ENCODE measurements at places on chromosomes 13 and 19. TPM values are rescaled to one million over a fixed set of nuclear protein-coding genes. Genes with fewer than 3 reads are reported as not detected.

The ZFP28 gene
- polyA plus RNA-seq: 0.41 TPM

- H3K36me3 ChIP-seq: no peaks in the 10 kb centered on the region
- no peak overlapping the region for H3K4me3 ChIP-seq
- H3K27ac ChIP-seq: no peak overlapping the region
- no peaks in the 10 kb centered on the region for H3K27me3 ChIP-seq
- H3K4me1 ChIP-seq: no peaks in the 10 kb centered on the region
- no peak for DNase-seq
Observed at GRCh38 chr13:74000876-74001275, 133.3 kb downstream of the KLF12 start.

The DLL3 gene
- polyA plus RNA-seq: not detected

DNA sequence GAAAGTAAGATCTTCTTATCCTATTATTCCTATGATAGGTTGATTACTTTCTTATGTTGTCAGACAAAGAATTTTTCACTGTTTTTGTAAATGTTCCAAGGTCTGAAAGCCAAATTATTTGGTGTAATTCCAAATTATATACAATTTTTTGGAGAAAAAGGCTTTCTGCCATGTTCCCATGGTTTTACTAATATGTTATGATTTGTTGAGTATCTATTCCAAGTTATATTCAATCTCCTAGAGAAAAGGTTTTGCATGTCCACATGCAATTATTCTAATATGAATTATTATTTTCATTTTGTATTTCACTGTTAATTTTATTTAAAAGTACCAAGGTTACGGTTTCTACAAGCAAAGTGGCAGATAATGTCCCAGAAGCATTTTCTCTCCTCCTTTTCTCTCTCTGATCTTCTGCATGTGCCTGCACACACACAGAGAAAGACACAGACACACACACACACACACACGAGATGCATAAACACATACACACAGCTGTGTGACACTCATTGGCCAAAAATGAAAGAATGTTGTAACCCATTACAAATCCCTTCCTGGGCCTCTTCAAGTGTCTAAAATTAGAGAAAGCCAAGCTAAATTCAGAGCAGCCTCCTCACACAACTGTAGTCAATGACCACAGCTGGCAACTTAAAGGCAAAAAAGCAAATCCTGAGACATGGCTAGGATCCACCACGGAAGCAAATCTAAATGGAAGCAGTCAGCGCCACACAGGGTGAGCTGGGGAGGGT lies 621.0 kb downstream of the EFNB2 start:
- no peaks in the 10 kb centered on the region for H3K36me3 ChIP-seq
- H3K4me3 ChIP-seq: no peak overlapping the region
- H3K27ac ChIP-seq: no peak overlapping the region
- H3K27me3 ChIP-seq: no peaks in the 10 kb centered on the region

The TMIGD2 gene
- not detected for polyA plus RNA-seq

DNA sequence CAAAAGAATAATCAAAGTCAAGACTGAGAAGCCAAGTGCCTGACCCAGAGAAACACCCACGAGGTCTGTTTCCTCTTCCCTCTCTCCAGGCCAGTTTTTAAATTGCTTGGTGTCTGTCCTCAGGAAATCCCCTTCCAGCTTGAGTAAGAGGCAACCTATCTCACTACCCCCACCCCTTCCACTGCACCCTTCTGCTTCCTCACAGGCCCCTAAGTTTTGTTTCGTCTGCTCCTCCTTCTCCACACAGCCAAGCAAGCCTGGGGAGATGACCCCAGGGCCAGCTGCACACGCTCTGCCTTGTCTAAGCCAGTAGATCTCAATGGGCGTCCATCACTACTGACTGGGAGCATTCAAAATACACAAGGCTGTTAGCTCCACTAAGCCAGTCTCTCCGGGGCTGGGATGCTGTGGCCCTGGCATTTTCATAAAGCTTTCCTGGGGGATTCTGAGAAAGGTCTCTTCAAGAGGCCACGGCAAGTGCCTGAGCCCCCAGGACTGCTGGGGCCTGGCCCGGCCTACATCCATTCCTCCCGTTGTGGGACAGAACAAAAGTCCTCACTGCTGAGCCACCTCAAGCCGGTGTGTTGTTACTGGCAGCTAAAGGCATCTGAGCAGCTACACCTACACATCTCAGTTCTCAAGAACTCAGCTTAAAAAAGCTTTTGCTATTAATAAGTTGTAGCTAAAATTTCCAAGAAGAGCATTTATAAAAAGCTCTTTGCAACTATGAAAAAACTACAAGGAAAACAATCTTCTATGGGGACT lies 14.9 kb upstream of the IL4I1 start:
- H3K27me3 ChIP-seq: no peaks in the 10 kb centered on the region
- peak; percentile 85 for DNase-seq
- peak overlapping the region; percentile 94 for H3K27ac ChIP-seq
- no peak overlapping the region for H3K4me3 ChIP-seq

The ZNF790 gene
- polyA plus RNA-seq: 2.3 TPM

DNA sequence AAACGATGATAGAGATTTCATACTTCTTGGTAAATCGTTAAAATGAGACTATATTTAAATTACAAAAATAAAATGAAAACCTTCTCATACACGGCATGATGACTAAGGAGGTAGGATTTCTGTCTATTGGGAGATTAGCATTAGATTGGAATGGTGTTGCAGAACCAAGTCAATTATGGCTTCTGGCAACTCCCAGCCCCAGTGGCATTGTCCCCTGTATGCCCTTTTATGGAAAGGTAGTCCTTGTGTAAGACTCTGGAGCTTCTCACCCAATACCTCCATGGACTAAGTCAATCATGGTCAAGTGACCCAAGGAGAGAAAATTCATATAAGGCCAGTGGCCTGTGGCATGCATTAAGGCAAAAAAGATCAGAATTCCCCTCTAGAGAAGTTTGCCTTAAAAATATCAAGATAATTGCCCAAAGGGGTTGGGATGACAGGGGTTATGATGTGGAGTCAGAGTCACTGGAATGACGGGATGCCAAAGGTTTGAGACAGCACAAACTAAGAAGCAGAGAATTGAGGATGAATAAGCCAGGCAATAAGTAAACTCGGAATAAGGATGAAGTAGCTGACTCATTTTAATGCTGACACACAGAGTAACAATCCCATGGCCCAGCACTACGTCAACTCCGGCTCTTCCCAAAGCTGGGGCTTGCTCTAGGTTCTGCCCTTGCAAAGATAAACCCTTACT lies 57.8 kb upstream of the POSTN start:
- no peaks in the 10 kb centered on the region for H3K4me1 ChIP-seq
- H3K27me3 ChIP-seq: no peaks in the 10 kb centered on the region
- no peak overlapping the region for H3K4me3 ChIP-seq
- DNase-seq: no peak

The KIR2DL4 gene
- 0.14 TPM for polyA plus RNA-seq

The C1QTNF9 gene
- polyA plus RNA-seq: not detected

- H3K4me1 ChIP-seq: peaks cover 53% of the 10 kb centered on the region
- no peaks in the 10 kb centered on the region for H3K27me3 ChIP-seq
- H3K27ac ChIP-seq: peak overlapping the region; percentile 88
- peak; percentile 64 for DNase-seq
- H3K36me3 ChIP-seq: peaks cover 20% of the 10 kb centered on the region
Observed at GRCh38 chr13:46179491-46179908, 2.5 kb downstream of the LCP1 start.

GRCh38 chr19:34172661-34173192 lies 423 bp downstream of the LSM14A start:
- peaks cover 7% of the 10 kb centered on the region for H3K36me3 ChIP-seq
- no peaks in the 10 kb centered on the region for H3K27me3 ChIP-seq
- H3K4me1 ChIP-seq: peaks cover 29% of the 10 kb centered on the region

- H3K27me3 ChIP-seq: no peaks in the 10 kb centered on the region
- peaks cover 16% of the 10 kb centered on the region for H3K4me1 ChIP-seq
- H3K27ac ChIP-seq: no peak overlapping the region
- H3K36me3 ChIP-seq: peaks cover under 1% of the 10 kb centered on the region
Observed at GRCh38 chr19:19514215-19514657, 1.1 kb downstream of the TSSK6 start.

The IGSF23 gene
- 0.46 TPM for polyA plus RNA-seq

- H3K27me3 ChIP-seq: no peaks in the 10 kb centered on the region
- peak; percentile 45 for DNase-seq
- peak overlapping the region; percentile 21 for H3K4me3 ChIP-seq
- peaks cover 51% of the 10 kb centered on the region for H3K4me1 ChIP-seq
- no peaks in the 10 kb centered on the region for H3K36me3 ChIP-seq
Observed at GRCh38 chr19:37931881-37932655, 25.1 kb downstream of the SIPA1L3 start.

DNA sequence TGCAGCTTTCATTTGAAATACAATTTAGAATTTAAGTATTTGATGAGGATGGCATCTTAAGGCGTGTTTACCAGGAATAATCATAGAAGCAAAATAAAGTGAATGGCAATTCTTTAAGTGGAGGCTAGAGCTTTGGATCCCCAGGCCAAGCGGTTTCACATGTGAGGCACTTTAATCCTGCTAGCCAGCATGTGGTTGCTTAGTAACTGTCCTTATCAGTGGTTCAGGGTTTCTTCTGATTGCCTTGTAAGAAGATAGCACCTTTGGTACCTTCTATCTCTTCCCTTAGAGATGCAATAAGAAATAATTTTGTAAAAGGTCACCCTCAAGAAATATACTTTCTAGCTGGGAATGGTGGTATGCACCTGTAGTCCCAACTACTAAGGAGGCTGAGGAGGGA lies 38.9 kb upstream of the SERP2 start:
- H3K4me3 ChIP-seq: no peak overlapping the region
- H3K27ac ChIP-seq: no peak overlapping the region
- no peak for DNase-seq
- no peaks in the 10 kb centered on the region for H3K27me3 ChIP-seq
- no peaks in the 10 kb centered on the region for H3K36me3 ChIP-seq

DNA sequence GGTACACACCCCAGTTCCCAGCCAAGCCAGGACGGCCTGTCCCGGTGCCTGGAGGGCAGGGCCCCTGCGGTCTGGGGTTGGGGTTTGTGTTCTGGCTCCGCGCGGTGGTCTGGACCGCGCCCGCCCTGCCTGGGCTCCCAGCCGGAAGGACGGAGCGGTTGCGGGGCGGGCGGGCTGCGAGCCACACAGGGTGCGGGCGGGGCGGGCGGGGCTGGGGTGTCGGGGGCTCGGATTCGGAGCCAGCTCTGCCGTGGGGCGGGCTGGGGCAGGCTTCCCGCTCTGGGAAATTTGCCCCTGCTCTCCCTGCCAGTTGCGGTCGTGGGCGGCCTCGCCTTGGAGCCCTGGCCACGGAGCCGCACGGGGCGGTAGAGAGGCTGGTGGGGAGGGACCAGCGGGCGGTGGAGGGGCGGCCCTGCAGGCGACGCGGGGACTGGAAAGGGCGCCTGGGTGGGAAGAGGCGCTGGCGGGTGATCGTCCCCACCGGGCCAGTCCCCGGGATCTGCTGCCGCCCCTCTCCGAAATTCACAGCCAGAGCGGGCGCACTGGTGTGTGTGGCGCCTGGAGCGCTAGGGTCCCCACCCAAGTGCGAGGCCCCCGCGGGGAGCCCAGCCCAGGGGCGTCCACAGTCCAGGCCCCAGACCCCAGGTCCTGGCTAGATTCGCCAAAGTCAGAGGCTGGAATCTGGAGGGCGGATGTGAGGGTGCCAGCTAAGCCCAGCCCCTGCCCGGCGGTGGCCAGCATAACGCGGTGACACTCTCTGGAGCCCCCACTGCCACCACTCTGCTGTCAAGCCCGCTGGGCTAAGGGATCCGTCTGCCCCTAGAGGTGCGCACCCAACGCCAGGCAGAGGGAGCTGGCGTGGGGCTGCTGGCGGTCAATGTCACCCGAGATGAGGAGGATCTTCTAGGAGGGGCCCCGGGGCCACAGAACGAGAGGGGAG lies 11.0 kb upstream of the ZNF492 start:
- H3K27ac ChIP-seq: no peak overlapping the region
- no peak for DNase-seq
- H3K4me1 ChIP-seq: no peaks in the 10 kb centered on the region
- no peaks in the 10 kb centered on the region for H3K36me3 ChIP-seq
- peaks cover 13% of the 10 kb centered on the region for H3K27me3 ChIP-seq

GRCh38 chr13:110379905-110380341 lies 72.8 kb downstream of the COL4A2 start:
- H3K4me3 ChIP-seq: no peak overlapping the region
- no peak overlapping the region for H3K27ac ChIP-seq
- H3K36me3 ChIP-seq: no peaks in the 10 kb centered on the region
- H3K4me1 ChIP-seq: no peaks in the 10 kb centered on the region

GRCh38 chr13:110457361-110457760 lies 104.2 kb downstream of the RAB20 start:
- H3K36me3 ChIP-seq: no peaks in the 10 kb centered on the region
- H3K4me3 ChIP-seq: no peak overlapping the region
- H3K27ac ChIP-seq: no peak overlapping the region
- peaks cover 6% of the 10 kb centered on the region for H3K4me1 ChIP-seq

GRCh38 chr19:16836115-16837034 lies 7.2 kb downstream of the SIN3B start:
- H3K36me3 ChIP-seq: peaks cover 83% of the 10 kb centered on the region
- peak; percentile 85 for DNase-seq
- no peaks in the 10 kb centered on the region for H3K27me3 ChIP-seq
- H3K27ac ChIP-seq: peak overlapping the region; percentile 84
- no peak overlapping the region for H3K4me3 ChIP-seq

The LGALS16 gene
- polyA plus RNA-seq: not detected

DNA sequence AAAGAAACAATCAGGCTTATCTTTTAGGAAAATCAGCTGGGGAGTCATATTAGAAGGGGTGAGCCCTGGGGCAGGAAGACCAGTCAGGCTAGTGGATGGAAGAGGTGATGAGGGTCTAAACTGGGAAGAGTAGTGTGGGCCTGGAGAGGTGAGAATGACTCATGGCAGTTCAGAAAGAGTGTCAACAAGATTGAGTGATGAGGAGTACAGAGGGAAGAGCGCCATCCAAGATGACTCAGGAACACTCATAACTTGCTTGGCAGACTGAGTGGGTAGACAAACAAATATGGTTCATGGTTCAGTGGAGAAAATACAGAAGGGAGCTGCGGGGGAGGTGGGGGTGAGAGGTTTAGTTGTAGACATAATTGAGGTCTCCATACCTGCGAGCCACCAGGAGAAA lies 17.3 kb upstream of the CLDN10 start:
- no peaks in the 10 kb centered on the region for H3K36me3 ChIP-seq
- H3K4me1 ChIP-seq: peaks cover 2% of the 10 kb centered on the region
- no peak overlapping the region for H3K27ac ChIP-seq
- no peak overlapping the region for H3K4me3 ChIP-seq

The LMTK3 gene
- polyA plus RNA-seq: 0.06 TPM

DNA sequence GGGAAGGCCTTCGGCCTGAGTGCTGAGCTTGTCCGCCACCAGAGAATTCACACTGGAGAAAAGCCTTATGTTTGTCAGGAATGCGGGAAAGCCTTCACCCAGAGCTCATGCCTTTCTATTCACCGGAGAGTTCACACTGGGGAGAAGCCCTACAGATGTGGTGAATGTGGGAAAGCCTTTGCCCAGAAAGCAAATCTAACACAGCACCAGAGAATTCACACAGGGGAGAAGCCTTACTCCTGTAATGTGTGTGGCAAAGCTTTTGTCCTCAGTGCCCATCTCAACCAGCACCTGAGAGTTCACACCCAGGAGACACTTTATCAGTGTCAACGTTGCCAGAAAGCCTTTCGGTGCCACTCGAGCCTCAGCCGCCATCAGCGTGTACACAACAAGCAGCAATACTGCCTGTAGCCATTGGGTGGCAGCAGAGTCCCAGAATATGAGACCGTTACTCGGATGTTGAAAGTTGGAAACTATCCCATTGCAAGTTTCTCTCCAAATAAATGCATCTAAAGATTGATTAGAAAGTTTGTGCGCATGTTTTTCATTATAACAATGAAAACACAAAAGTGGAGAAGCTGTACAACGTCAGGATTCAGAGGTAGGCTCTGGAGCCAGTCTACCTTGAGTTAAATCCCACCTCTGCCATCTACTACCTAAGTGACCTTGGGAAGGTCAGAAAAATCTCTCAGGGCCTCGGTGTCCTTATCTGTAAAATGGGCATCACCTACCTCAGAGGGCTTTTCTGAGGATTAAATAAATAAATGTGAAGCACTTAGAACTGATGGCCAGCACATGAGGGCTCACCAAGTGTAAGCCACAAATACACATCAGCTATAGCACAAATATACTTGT lies 21.1 kb downstream of the ZNF473 start:
- H3K36me3 ChIP-seq: peaks cover 49% of the 10 kb centered on the region
- no peak overlapping the region for H3K27ac ChIP-seq
- no peaks in the 10 kb centered on the region for H3K27me3 ChIP-seq
- H3K4me3 ChIP-seq: no peak overlapping the region
- H3K4me1 ChIP-seq: peaks cover 13% of the 10 kb centered on the region

Measured in CD14-positive monocyte (primary cell).